NCI-H1436 treated with DMSO at 0.1 percent for 48 hours (cell line): ENCODE measurements at places on chromosomes 4 and X.

DNA sequence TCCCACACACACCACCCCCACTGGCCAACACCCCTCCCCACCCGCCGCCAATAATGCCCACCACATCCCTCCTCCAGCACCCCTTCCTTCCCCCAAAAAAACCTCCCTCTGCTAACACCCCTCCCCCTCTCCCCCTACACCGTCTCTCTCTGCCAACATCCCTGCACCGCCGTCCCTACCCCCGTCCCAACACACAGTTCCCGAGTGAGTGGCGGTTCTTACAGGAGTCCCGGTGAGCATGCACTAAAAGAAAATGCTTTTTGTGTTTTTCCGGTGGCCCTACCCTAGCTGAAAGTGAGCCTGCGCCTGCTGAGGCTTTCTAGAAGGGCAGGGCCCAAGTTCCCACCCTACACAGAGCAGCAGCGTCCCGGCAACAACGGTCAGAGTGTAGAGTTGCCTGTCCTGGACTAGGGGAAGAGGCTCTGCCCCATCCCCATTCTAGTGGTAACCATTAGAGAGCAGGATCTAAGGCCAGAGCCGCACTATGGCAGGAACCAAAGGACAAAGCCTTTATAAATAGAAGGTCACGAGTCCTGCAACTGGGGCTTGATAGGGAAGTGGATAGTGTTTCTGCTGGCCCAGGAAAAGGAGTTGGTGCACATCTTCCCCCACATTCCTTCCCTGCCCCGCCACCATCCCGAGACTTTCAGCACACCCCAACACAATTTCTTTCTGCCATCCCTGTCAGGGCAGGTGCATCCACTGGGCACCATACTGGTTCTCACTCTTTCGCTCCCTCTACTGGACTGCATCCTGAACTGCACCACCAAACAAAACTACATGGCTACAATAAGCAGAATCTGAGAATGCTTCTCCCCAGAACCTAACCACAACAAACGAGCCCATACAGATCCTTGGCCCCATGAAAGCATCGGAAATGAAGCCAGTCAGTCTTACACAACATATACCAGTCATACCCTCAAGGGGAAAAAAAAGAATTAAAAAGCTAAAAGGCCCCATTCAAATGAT is 78.1 kb upstream of the PAGE3 start:
- no peak for DNase-seq

- DNase-seq = no peak
Observed at GRCh38 chr4:42359711-42360110, 37.6 kb upstream of the SHISA3 start.

DNA sequence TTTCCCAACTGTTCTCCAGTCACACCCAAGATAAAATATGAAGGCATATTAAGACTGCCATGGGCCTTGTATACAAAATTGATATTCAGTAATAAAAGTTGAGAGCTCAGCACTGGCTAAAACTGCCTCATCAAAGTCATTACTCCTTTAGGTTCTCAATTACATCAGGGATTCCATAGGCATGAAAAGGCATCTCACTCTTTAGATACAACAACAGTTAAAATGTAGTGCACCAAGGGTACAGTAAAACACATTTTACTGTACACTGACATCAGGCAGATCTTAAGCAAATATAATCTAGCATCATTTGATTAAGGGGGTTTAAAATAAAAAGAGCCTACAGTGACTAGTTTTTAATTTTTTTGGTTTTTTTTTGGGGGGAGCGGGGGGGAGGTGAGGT is 107.7 kb downstream of the PPP3CA start:
- DNase-seq = no peak

DNA sequence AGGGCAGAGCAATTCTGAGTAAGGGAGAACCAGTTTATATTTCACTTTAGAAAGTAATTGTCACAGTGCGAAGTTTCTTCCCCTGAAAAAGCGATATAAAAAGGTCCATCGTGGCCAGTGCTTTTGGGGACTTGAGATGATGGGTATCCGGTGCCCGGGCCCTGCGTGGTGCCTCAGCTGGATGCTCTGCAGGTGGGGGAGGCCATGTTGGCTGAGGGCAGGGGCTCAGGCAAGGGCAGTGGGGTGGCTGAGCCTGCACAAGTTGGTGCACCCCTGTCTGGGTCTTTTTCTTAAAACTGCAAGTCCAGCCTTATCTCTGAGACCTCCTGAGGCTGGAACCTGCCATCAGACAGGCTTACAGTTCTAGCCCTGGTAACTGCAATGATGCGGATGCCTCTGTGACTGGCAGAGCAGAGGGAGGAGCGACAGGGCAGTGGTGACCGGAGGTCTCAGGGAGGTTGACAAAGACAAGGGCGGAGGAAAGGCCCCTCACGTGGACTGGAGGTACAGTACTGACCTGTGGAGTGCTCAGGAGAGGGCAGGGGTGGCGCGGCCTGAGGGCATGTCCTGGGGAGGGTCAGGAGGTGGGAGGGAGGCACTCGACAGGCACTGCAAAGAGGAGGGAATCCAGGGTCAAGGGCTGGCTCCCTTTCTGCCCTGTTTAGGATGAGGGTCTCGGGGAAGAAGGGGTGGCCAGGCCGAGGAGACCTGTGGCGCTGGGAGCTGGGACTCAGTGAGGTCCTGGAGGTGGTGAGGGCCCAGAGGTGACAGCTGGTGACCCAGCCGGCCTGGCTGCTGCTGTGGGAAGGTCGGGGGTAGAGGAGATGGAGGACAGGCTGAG is 1.8 kb downstream of the RGS12 start:
- DNase-seq = no peak

GRCh38 chr4:161816958-161817357 is 346.8 kb downstream of the FSTL5 start:
- no peak for DNase-seq

GRCh38 chr4:39613093-39613656 is 25.5 kb downstream of the SMIM14 start:
- DNase-seq = no peak

GRCh38 chr4:70603856-70604255 is 11.8 kb downstream of the AMBN start:
- no peak for DNase-seq

DNA sequence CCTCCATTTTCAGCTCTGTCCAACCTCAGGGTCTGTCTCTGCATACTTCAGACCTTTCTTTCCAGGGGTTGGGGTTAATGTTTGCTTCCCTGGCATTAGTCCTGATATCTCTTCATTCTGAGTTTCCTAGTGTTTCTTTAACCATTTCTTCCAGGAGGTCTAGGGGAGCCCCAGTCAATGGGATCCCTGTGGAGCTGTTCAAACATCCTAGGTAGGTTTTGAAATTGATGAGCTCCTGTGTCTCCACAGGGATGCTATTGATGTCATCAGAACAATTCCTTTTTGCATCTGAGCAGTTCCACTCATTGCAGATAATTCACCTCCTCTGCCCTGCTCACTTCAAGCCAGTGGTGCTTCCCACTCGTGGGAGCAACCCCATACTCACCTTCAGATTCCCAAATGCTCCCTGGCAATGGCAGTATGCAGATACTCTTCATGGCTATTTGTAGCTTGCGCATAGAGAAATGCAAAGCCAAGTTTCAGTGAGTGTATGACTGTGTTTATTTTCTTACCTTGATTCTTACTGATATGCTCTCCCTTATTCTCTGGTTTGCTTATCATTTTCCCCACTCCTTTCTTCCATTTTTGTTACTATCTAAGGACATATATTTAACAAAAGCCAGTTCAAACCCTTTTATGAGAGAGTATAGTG is 33.7 kb upstream of the LIMCH1 start:
- DNase-seq = no peak

GRCh38 chrX:65644621-65645289 is 22.7 kb upstream of the MSN start:
- DNase-seq = no peak

DNA sequence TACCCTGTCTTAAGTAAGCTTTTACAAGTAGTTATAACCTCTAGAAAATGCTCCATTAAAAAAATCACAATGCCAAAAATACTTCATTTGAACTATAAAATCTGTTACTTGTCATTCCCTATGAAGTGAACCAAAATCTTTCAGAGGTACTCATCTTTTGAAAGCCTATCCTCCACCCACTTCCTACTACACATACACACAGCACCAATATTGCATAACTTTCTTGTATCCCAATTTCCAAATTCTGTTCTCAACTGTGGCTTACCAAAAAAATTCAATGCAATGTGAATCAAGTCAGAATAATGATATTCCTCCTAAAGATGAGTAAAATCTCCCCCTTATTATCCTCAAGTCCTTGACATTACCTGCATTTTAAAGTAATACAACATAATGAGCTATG is 15.9 kb downstream of the DHX15 start:
- no peak for DNase-seq

- no peak for DNase-seq
Observed at GRCh38 chr4:148425327-148426110, 16.7 kb downstream of the NR3C2 start.

GRCh38 chr4:39104255-39104654 is 42.2 kb downstream of the KLHL5 start:
- no peak for DNase-seq

GRCh38 chr4:28565396-28565795 is 1704.8 kb downstream of the STIM2 start:
- no peak for DNase-seq

DNA sequence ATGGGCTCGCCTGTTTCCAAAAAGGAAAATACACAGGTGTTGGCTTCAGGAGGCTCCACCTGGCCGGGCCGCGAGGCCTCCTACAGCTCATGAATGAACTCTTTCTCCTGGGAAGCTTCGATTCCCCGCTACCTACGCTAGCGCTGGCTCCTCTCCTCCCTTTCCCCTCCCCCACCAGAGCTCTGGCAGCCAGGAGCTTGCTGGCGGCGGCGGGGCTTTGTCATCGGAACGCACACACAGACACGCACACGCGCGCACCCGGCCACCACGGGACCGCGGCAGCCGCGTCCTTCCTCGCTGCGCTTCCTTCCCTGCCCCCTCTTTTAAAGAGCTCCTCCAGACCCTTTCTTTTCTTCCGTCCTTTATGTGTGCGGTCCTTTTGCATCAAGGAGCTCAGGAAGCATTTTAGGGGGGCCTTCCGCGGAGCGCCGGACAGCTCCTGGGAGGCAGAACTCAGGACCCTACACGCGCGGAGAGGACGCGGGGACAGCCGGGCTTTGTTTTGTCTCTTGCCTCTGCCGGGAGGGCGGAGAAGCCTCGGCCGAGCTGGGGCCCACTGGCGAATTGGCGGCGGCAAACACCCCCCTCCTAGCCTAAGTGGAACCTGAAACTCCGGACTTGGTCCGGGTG is 70.2 kb upstream of the BCOR start:
- no peak for DNase-seq

GRCh38 chr4:23401572-23401971 is 488.3 kb downstream of the PPARGC1A start:
- no peak for DNase-seq

GRCh38 chr4:152258391-152258790 is 277.5 kb downstream of the FBXW7 start:
- no peak for DNase-seq

- no peak for DNase-seq
Observed at GRCh38 chrX:40041915-40042314, 55.8 kb downstream of the BCOR start.

- DNase-seq = no peak
Observed at GRCh38 chrX:136835761-136836160, 44.8 kb downstream of the RBMX start.

DNA sequence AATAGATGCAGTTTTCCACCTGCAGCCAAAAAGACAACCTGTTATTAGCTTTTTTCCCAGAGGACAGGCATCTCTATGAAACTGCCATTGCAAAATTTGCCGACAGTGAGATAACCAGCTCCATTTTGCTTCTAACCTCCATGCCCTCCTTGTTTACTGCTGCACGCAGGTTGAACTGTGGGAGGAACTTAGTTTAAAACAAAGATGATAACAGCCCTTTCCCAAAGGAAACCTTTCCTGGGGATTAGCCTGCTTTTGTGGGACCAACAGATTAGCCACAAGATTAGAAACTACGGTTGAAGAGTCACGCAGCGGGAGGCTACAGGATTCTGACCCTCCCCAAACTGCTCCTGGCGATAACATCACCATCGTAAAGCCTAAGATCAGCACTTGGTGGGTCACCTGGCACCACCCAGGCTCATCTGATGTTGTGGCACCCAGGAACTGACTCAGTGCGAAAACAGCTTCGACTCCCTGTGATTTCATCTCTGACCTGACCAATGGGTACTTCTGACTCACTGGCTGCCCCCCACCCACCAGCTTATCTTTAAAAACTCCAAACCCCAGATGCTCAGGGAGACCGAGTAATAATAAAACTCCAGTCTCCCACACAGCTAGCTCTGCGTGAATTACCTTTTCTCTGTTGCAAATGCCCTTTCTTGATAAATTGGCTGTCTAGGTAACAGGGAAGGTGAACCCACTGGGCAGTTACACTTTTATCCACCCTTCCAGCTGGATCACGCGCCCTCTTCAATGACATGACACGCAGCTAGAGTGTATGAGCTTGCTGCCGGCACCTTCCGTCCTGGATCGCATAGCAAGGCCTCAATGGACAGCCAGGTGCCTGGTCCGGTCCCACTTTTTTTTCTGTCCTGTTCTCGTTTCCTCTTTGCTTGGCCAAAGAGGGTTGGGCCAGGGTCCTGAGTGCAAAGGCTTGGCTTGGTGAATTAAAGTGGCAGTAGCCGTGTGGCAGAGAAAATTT is 27.2 kb downstream of the NOP14 start:
- DNase-seq = no peak

DNA sequence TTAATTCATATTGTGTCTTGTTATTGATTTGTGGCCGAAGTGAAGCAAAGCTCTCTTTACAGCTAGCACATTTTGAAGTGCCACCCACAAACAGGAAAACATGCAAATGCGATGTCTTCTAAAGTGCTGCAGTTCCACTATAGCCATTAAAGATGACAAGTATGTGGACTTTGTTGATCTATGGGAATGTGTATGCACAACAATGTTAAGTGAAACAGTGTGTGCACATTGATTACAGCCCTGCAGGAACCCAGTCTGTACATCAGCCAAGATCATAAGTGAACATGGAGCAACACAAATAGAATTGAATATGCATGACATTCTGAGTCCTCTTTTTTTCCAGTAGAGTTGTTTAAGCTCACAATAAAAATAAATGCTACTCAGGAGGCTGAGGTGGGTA is 43.0 kb downstream of the TFDP3 start:
- DNase-seq = no peak

- no peak for DNase-seq
Observed at GRCh38 chr4:184019076-184019475, 114.0 kb downstream of the STOX2 start.

- DNase-seq = no peak
Observed at GRCh38 chr4:164572877-164573279, 181.1 kb upstream of the SMIM31 start.

- DNase-seq = no peak
Observed at GRCh38 chrX:69565247-69565815, 50.6 kb upstream of the EDA start.

GRCh38 chr4:147085781-147086180 is 140.1 kb upstream of the TTC29 start:
- DNase-seq = no peak

DNA sequence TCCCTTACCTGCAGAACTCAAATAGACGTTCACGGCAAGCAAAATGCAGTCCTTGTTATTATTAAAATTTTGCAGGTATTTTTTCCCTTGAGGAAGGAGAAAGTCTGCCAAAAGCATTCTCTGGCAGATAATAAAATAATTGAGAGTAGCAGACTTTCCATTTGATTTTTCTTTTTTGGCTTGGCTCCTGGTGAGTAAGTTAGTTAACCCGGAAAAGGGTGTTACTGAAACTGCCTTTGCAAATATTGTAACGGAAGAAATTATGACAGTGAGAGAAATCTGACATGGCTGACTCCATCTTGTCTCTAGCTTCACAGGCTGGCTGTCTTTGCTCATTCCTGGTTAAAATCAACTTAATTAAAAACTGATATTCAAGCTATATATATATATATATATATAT is 100.5 kb downstream of the GPR143 start:
- DNase-seq = no peak
